ENCODE measurements at places on chromosomes 7 and 10. TPM values are rescaled to one million over a fixed set of nuclear protein-coding genes. Genes with fewer than 3 reads are reported as not detected.

Gene HOXA9
- total RNA-seq: 0.51 TPM

Gene NPS
- not detected for total RNA-seq

Gene GAD2
- total RNA-seq: not detected

Gene GPNMB
- 57.0 TPM for total RNA-seq

DNA sequence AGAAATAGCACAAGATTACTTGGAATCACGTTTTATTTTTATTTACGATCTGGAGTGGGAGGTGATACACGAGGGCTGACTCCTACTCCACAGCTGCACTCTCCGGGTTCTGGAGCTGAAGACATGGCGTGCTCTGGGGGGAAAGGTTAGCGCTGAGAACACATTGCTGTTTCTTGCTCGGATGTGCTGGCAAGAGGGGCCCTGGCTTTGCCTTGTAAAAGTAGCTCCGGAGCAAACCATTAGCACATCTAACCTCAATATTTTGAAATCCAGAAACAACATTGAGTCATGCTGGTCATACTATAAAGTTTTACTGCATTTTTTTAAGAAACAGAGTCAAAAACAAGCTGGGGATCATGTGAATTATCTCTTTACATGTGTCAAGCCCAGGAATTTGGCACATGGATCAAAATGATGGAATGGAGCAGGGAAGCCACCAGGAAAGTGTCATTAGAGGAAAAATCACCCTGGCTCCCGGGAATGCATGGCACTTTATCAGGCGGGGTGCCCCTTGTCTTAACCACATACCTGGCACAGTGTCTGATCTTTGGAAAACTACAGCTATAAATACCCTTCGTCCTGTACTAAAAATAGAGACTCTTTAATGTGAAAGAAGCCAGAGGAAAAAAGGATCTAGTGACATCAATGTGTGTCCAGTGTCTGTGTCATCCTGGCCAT is 31.6 kb upstream of the LYZL1 start:
- DNase-seq: no peak

DNA sequence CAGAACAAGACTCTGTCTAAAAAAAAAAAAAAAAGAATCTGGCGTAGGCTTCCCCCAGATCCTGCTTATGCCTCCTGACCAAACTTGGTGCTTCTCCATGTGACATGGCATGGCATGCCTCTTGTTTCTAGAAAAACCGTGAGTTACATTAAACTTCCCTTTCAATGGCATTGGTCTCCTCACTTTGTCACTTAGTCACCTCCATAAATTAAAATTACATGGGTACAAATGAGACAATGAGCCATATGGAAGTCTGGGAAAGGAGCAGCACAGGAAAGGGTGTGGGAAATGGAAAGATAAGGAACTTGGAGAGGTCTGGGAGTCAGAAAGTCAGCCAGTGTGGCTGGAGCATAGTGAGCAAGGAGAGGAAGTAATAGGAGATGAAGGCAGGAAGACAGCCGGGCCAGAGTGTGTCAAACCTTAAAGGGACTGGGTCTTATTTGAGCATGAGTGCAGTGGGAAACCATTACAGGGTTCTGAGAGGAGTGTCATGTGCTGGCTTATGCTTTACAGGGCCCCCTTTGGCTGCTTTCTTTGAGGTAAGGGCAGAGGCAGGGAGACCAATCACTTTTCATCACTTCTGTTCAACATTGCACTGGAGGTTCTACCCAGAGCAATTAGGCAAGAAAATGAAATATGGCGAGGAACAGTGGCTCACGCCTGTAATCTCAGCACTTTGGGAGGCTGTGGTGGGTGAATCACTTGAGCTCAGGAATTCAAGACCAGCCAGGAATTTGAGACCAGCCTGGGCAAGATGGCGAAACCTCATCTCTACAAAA is 21.3 kb upstream of the ZMIZ2 start:
- DNase-seq: peak; percentile 36

- DNase-seq: no peak
Observed at GRCh38 chr10:120451968-120452367, 5.1 kb upstream of the PLPP4 start.

GRCh38 chr7:93559639-93560491 is 14.7 kb downstream of the CALCR start:
- DNase-seq: no peak

- DNase-seq: no peak
Observed at GRCh38 chr7:41035794-41036193, 667.1 kb downstream of the INHBA start.

- no peak for DNase-seq
Observed at GRCh38 chr10:114990991-114991390, 53.0 kb downstream of the TRUB1 start.

DNA sequence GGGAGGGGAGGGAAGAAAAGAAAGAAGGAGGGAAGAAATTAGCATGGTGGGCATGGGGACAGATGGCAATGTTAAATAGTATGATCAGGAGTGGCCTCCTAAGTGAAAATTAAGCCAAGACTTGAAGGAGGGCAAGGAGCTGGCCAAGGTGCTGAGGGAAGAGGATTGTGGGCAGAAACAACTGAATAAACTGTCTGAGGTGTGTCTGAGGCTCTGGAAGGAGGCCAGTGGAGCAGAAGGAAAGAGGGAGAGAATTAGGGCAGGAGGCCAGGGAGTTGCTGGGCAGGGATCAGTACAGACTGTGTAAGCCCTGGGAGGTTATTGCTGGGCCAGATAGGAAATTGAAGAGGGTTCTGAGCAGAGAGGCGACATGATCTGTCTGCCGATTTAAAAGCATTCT is 40.6 kb upstream of the VKORC1L1 start:
- DNase-seq: no peak

Data from spleen (tissue), 13 donors.